Central memory CD4-positive, alpha-beta T cell (primary cell): ENCODE measurements at places on chromosomes 11 and 22.

DNA sequence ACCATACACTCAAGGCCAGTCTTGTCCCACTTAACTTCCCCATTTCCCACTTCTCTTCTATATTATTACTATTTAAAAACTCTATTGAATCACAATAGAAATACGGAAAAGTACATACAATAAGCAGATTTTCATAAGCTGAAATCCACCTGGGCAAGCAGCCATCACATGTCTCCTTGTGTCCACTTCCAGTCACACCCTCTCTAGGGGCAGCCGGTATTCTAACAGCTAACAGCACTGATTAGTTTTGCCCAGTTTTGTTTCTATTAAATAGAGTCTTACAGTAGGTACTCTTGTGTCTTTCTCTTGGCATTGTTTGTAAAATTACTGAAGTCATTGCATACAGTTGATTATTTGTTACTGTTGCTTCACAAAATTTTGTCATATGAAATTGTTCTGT lies 37.8 kb downstream of the PPP6R3 start:
- DNase-seq = no peak

DNA sequence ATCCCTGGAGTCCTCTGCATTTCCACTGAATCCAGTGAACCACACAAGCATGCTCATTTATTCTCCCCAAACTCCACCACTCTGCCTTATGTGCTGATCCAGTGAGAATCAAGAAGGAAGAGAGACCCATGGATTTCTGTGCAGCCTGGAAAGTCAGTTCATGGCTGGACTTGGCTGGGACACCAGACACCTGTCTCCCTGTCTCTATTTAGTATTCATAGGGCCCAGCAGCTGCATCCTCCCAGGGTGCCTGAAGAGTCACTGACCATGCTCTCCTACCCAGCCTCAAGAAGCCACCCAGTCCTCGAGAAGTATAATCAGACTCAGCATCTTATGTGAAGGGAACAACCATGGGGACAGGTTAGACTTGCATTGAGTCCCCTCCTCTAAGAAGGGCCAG lies 83.2 kb downstream of the ZNF280B start:
- no peak for DNase-seq

DNA sequence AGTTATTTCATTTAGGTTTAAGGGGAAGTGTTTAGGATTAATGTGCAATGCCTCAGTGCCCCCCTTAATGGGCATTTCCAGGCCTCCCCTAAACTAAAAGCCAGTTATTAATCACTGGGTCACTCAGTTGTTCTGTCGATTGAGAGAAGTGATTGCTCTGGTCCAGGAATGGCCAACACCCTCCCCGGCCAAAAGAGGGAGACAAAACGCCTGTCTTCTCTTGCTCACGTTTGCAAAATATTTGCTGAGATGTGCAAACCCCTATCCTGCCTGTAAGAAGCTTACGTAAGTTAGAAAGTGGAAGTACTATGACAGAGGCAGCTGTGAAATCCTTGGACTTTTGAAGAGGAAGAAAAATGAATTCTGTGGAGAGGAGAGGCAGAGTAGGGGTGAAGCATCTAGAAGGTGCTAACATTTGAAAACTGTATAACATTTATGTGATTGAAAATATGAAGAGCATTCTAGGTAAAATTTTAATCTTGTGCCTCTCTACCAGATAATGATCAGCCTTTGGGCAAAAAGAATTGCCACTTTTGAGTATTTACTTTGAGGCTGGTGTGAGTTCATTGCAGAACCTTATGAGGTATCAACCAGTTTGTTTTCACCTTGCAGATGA lies 37.7 kb downstream of the NTM start:
- DNase-seq = no peak

GRCh38 chr22:33002035-33002434 lies 56.1 kb downstream of the SYN3 start:
- DNase-seq = no peak

DNA sequence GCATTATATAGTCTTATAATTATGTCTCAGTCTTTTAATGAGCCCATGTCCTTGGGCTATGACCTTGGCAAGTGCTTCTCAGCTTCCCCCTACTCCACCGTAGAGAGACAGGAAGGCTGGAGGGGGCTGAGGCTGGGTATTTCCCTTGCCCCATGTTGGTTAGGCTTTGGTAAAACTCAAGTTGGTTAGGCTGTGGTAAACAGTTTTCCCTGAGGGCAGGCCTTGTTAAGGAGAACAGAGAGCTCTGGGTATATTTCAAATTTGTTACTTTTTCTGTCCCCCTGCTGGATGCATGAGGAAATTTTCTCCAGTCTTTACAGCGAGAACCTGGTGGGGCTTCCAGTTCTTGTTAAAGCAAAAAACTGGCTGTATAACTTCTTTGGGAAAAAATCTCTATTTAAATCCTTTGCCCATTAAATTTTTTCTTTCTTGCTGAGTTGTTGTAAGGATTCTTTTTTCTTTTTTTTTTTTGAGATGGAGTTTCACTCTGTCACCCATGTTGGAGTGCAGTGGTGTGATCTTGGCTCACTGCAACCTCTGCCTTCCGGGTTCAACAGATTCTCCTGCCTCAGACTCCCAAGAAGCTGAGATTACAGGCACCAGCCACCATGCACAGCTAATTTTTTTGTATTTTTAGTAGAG lies 12.2 kb upstream of the DCHS1 start:
- DNase-seq = peak; percentile 50

DNA sequence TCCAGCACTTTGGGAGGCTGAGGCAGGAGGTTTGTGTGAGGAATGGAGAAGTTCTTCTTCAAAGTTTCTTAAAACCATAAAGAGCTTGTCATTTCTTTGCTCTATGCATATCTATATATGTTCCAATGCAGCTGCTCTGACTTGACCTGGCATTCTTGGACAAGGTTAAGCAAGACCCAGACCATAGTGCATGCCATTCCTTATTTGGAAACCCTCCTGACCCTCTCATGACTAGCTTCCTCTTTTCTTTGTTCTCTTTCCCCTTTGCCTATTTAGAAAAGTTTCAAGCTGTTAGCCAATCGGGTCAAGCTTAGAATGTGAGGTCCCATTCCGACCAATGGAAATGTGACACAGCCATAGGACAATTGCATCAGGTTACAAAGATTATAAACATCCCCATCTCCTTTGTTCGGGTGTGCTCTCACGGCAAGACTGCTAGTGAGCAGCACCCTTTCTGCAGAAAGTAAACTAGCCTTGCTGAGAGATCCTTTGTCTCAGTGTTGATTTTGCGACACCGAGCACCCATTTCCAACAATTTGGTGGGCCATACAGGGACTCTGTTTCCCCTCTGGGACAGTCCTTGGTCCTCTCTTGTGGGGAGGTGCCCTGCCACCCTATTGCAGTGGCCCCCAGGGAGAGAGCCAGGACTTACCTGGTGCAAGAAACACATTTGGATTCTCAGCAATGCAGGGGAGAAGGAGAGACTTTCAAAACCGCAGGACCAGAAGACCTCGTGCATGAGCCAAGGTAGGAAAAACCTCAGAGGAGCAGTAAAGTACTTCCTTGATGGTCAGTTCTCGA lies 39.9 kb upstream of the ANO1 start:
- DNase-seq = no peak

DNA sequence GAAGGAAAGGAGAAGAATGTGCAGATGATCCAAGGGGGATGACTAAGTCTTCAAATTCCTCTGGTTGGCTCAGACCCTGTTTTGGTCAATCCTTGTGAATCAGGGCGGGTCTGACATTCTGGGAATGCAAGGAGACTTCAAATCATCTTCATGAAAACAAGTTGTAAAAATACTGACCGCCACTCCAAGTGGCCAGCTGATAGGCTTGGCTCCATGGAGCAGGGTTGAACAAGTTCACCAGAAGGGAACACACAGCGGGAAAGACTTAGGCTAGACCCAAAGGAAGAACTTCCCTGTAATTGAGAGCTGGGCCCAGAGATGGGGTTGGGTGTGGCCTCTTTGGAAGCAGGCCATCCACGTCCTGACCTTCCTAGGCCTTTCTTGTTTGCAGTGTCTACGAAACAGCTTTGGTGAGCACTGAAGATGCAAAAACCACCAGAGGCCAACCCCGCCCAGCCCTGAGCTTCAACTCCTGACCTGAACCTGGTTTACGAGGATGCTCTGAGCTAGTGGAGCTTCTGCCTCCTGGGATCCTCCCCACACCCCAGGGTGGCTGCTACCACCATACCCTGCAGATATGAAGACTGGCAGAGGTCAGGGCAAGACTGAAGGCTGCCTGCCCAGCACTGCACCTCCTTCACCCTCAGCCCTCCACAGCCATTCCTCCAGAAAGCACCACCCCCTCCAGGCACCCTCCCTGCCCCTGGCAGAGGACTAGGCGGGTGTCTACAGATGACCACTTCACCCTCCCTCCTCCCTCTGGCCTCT lies 26.1 kb downstream of the GDPD5 start:
- DNase-seq = no peak

DNA sequence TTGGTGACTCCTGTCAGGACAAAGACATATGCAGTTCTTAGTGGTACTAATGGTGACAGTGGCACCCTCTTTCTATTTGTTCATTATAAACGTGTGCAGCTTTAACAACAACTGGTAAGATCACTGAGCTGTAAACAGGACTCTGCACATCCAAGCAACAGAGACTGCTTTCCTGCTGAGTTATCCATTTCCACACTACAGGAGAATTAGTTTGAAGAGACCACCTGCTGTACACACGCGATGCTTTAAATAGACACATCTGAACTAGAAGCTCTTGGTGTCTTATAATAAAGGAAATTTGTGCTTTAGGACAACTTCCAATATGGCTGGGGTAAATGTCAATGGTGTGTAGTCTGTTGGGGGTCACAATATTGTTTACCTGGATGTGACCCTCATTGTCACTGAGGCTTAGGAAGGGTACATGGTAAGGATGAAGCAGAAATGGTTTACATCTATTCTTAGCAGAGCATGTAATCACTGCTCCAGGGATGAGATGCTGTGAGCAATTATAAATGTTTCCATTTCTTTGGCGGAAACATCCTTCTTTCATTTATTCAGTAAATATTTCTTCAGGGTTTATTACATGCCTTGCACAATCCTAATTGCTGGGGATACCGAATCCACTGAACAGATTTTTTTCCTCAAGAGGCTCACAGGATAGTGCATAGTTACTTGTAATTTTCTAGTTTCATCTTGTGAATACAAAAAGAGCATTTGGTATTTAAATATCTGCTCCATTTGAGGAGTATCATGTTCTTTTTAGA lies 354.0 kb upstream of the CCDC90B start:
- no peak for DNase-seq

GRCh38 chr22:29744902-29745301 lies 21.9 kb downstream of the ZMAT5 start:
- DNase-seq = no peak

DNA sequence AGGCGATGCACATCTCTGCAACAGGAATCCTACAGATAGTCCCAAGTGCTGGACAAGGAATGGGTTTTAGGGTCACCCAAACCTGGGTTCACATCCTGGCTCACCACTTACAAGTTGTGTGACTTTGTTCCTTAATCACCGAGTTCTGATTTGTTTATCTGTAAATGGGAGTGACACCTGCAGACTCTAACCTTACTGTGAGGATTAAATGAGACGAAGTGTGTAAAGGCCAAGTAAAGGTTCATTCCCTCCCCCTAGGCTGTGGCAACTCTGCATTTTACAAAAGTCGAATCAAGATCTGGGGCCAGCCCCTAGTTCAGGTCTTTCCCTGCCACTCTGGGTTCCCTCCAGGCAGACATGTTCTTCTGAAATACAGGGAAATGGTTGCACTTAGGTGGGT lies 34.9 kb downstream of the SERPINH1 start:
- DNase-seq = no peak

GRCh38 chr22:39090426-39091064 lies 6.5 kb upstream of the APOBEC3H start:
- peak; percentile 94 for DNase-seq

- DNase-seq = no peak
Measured at GRCh38 chr11:11370255-11370961, 17.4 kb upstream of the CSNK2A3 start.

GRCh38 chr22:28769394-28770085 lies 3.0 kb upstream of the CCDC117 start:
- DNase-seq = no peak

GRCh38 chr22:39729141-39729934 lies 158.8 kb downstream of the CACNA1I start:
- no peak for DNase-seq

- DNase-seq = no peak
Measured at GRCh38 chr22:25627271-25627852, 62.9 kb downstream of the GRK3 start.

- no peak for DNase-seq
Measured at GRCh38 chr11:94145916-94146315, 17.3 kb downstream of the PANX1 start.

DNA sequence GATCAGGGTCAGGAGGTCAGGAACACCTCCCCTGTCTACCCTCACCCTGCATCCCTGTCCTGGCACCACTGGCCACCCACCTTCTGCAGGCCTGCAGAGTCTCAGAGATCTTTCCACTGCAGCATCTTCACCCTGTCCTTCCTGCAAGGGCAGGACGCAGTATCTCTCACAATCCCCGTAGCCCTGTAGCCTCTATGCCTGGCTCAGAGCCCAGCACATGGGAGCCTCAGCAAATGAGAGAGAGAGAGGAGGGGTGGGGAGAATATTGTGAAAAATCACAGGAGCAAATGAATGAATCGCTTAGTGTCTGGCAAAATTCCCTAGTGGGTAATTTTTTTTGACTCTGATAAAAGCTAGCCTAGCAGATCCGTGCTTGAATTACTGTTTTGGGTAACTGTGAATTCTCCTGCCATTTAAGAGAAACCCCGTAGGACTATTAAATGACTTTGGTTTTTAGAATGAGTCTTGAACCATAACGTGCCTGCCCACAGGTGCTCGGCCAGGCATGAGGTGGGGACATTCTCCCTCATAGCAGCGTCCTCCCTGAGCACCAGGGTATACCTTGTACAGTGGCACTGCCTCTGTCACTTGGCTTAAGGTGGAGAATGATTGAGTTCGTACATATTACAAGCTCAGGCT lies 91.5 kb downstream of the MORC2 start:
- DNase-seq = no peak

DNA sequence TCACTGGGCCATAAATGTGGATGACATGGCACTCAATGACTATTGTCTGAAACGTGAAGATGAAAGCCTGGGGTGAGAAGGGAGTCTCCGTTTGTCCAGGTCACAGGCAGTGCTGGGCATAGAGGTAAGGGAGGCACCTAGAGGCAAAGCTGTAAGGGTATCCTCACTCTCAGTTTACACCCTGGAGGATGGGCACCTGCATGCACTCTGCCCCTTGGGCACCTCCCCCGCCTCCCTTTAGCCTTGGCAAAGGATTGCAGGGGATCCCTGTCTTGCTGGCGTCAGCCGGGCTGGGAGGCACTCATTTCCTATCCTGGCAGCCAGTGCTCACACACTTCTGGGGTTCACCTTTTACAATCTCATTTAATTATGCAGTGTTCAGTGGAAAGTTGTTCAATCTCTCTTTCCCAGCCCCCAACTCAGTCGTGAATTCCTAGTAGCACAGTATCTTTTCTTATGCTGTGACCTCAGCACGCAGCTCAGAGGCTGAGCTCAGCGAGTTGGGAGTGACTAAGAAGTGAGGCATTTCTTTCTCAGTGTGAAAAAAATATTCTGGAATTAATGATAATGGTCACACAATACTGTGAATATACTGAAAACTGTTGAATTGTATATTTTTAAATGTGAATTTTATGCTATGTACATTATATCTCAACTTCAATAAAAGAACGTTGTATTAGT lies 866.6 kb downstream of the BRD1 start:
- DNase-seq = no peak
